CD4-positive, alpha-beta T cell treated with Interleukin-6 for 4 hours (primary cell): ENCODE measurements at places on chromosomes 2 and 18.
A peak's percentile ranks its signal among the peaks of the same experiment; 100 is the strongest.

- DNase-seq, result no peak
Measured at GRCh38 chr2:19774805-19775176, 127.0 kb downstream of the TTC32 start.

- DNase-seq, result peak; percentile 29
Measured at GRCh38 chr2:237591141-237591881, 777 bp upstream of the RAB17 start.

GRCh38 chr18:79877163-79878091 is 74.0 kb downstream of the SLC66A2 start:
- DNase-seq, result no peak

DNA sequence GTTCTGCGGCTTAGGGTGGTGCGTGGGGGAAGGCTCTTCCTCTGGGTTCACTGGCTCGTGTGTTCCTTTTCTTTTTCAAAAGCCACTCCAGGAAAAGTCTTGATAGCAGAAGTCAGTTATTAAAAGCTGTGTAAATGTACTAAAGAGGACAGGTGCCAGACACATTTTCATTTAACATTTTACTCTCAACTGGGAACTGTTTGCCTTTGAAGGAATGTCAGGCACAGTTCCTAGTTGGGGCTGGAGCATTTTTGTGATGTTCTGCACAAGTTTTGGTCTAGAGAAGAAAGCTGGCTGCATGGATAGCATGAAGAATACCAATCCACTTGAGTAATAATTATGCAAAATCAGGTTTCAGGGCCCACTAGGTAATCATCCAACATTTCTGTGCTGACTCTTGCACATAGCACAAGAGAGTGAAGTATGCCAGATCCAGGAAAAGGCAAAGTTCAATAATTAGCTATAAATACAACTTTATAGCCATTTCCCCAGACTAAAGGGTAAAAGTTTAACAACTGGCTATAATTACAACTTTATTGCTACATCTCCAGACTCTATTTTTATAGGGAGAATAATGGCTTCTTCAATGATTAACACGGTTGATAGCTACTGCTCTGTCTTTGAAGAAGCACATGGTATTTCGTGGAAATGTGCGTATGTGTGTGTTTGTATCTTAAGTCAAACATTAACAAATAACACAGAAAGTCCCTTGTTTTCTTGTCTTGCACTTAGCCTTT is 16.2 kb downstream of the SCYGR8 start:
- no peak for DNase-seq

DNA sequence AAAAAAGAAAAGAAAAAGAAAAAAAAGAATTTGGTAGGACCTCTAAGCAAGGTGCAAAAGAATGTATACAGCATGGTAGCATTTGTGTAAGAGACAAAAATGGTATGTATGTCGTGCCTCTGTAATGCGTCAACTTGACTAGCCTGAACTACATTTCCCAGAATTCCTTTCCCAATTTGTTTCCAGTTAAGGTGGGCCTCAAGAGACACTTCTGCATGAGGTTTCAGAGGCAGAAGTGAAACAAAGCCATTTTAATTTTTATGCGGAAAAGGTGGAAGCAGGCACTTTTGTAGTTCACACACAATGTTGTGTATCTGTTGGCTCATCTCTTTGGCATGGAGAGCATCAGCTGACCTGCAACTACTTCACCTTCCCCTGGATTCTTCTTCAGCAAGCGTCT is 56.5 kb upstream of the PAPOLG start:
- DNase-seq, result no peak

- no peak for DNase-seq
Measured at GRCh38 chr2:168642873-168643272, 159.6 kb upstream of the NOSTRIN start.

GRCh38 chr2:48279344-48280090 is 250.4 kb upstream of the STON1 start:
- no peak for DNase-seq

GRCh38 chr2:133718688-133719201 is 150.5 kb upstream of the NCKAP5 start:
- no peak for DNase-seq

DNA sequence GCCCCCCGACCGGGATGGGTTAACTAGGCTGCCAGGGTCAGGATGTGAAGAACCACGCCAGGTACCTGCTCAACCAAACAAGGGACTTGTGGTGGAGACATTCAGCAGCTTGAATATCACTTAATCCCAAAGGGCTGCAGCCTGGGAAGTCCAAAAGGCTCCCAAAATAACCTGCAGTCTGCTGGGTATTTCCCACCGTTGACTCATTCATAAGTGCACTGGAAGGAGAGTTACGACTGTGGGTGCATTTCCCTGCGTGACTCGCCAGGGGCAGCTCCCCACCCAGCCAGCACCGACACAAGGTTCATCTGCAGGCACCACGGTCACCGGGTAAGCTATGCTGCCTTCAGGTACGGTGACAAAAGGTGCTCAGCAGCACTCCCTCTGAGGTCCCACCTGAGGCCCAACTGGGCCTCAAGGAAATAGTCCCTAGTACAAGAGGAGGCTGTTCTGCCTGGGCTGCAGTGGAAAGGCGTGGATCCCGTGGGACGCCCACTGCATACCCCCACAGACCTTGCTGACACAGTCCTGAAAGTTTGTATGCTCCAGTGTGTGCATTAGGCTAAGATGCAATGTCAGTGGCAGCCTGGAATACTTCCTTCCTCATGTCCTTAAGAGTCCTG is 86.5 kb downstream of the UXS1 start:
- DNase-seq, result peak; percentile 57

DNA sequence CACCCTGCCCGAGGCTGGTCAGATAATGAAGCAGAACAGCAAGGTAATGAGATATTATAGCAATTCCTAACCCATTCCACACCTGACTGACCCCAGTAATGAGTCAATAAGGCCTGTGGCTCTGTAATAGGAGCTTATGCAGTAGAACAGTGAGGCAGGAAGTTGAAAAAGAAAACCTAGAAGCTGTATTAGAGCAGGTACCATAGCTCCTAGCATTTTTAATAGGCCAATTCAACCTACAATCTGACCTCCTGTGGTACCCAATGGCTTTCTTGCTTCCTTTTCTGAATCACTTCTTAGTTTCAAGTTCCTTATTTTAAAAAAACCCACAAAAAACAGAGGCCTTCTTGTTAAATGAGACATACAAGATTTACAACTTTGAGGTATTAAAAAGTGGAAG is 43.6 kb upstream of the MAP2 start:
- no peak for DNase-seq

DNA sequence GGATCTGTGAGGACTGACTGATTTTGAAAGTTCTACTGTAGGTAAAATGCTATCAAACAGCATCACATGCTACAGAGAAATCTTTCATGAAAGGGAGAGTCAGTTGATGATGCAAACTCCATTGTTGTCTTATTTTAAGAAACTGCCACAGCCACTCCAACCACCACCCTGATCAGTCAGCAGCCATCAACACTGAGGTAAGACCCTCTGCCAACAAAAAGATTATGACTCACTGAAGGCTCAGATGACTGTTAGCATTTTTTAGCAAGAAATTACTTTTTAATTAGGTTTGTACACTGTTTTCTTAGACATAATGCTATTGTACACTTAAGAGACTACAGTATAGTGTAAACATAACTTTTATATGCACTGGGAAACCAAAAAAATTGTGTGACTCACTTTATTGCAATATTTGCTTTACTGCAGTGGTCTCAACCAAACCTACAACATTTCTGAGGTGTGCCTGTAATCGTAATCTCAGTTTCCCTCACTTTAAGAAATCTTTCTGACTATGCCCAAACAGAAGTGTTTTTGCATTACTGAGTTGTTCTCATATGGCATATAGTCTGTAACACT is 42.8 kb downstream of the METTL8 start:
- no peak for DNase-seq

GRCh38 chr2:196887431-196887830 is 39.1 kb downstream of the PGAP1 start:
- DNase-seq, result no peak

GRCh38 chr2:5521461-5521860 is 170.7 kb upstream of the SOX11 start:
- no peak for DNase-seq

DNA sequence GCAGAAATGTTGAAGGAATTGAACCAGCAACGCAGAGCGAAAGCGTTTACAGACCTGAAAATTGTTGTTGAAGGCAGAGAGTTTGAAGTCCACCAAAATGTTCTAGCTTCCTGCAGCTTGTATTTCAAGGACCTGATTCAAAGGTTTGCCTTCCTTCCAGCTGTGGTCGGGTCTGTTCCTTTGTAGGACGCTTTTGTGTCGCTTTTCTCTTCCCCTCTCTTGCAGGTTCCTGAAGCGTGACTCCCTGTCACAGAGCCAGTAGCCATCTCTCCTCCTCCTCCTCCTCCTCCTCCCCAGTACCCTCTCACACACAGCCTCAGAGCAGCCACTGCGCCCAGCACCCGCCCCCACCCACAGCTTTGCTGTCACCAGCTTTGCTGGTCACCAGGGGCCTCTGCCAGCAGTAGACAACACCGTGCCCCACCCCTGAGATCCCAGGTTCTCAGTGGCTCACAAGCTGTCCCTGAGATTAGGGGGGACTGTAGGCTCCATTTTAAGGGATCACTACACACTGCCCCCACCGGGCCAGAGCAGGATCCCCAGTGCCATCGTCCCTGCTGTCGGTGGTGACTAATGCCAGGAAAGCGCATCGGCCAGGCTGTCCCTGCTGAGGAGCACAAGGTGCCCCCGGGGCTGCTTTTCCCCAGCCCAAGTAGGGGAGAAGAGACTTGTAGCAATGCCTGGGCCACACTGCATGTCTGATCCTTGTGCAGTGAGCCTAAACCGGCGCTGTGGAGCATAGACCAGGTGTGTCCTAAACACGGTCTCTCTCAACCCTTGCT is 242.3 kb downstream of the ATAD2B start:
- no peak for DNase-seq

- DNase-seq, result no peak
Measured at GRCh38 chr2:18703555-18703954, 114.2 kb upstream of the NT5C1B start.

DNA sequence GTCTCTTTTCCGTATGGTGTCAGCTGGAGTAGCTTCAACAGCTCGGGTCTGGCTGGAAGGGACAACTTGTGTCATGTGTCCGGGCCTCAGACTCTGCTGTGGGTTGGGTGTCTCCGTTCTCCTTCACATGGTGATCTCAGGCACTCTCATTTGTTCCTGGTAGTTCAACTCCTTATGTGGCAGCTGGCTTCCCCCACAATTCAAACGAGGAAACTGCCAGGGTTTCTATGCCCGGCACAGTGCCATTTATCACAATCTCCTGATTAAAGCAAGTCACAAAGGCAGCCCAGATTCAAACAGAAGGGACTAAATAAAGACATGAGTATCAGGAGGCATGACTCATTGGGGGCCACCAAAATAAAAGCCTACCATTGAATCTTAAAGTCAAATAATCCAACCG is 22.7 kb downstream of the MRO start:
- DNase-seq, result no peak

GRCh38 chr2:68835621-68836020 is 35.6 kb downstream of the BMP10 start:
- DNase-seq, result no peak
